ENCODE measurements at places on chromosomes 16 and 17.

DNA sequence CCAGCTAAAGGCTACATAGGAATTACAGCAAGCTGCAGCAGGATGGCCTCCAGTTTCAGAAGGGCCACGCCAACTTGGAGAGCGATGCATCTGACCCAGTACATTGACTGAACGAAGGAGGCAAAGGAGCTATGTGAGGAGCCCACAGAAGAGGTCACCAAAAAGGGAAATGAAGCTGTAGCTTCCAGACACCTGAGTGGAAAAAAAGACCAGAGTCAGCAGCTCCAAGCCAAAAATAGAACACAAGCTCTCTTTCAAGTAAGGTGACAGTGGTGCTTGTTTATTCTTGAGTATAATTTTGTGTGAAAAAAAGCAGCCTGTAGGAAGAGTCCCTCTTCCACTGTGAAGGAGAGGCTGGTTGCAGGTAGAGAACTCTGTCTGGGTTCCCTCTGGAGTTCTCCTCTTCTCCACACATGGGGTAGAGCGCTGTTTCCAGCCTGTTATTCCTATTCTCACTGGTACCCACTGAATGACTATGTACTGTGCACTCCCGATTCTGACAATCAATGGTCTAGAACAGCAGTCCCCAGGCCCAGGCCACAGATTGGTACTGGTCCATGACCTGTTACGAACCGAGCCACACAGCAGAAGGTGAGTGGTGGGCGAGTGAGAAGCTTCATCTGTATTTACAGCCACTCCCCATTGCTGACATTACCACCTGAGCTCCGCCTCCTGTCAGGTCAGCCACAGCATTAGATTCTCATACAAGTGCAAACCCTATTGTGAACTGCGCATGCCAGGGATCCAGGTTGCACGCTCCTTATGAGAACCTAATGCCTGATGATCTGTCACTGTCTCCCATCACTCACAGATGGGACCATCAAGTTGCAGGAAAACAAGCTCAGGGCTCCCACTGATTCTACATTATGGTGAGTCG is 15.1 kb downstream of the CCL4 start:
- no peak for DNase-seq

- no peak for DNase-seq
Measured at GRCh38 chr16:17397499-17397891, 73.3 kb downstream of the XYLT1 start.

DNA sequence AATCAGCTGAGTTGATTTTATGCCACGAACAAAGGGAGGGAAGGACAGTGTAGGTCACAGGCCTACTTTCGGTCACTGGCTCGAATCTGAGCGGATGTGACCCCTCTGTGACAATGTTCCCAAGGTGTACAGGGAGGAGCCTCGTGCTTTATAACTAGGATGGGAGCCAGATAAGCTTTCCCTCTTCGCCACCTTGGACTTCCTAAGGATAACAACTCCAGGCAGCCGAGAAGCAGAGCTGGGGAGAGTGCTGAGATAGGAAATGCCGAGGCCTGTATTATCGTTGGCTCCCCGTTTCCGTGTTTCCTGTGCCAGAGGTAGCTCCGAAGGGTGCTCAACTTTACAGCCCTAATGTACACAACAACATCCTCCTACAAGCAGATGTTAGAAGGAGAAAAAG is 217.8 kb upstream of the IRX3 start:
- no peak for DNase-seq

DNA sequence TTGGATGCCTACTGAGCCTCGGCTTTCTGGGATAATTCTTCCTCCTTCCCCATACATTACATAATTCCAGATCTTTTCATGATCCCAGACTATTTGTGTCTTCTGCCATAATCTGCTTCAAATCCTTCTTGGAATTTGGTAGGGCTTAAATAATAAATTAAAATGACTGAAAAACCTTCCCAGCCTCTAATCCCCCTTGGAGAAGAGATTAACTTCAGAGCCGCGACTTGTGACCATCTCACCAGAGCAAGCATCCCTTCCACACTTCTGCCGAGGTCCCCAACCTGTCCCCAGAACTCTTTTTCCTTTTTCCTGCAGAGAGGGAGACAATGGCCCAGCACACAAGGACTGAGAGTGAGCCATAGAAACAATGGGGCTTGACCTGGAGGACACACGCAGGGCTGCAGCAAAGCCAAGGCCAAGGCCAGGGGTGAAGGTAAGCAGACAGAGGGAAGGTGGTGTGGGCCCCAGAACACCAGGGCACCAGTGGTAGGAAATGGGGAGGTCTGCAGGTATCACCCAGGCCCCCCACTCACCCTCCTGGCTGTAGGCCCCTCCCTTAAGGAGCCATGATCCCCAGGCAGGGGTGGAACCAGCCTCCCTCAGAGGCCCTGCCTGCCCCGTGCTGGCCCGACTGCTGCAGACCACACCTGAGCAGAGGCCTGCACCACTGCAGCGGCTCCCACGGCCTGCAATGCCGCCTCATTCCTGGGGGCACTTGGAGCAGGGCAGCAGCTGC is 9.6 kb upstream of the BCAR1 start:
- no peak for DNase-seq

GRCh38 chr16:3256866-3257465 is 533 bp upstream of the MEFV start:
- DNase-seq: no peak

DNA sequence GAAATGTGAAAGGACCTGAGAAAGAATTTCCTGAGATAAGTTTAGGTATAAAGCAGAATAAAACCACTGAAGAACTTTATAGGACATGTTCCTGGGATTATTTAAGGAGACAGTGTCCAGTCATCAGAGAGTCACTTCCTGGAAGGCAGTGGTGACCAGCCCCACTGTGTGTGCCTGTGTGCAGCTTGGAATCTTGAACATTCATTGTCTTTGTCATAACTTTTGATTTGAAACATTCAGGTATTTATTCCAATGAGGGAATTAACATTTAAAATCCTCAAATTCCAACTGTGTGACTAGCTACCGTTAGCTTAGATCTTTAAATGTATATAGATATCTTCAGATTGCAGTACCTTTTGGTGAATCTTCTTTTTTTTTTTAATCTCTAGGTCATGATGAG is 61.7 kb upstream of the MRC2 start:
- no peak for DNase-seq

DNA sequence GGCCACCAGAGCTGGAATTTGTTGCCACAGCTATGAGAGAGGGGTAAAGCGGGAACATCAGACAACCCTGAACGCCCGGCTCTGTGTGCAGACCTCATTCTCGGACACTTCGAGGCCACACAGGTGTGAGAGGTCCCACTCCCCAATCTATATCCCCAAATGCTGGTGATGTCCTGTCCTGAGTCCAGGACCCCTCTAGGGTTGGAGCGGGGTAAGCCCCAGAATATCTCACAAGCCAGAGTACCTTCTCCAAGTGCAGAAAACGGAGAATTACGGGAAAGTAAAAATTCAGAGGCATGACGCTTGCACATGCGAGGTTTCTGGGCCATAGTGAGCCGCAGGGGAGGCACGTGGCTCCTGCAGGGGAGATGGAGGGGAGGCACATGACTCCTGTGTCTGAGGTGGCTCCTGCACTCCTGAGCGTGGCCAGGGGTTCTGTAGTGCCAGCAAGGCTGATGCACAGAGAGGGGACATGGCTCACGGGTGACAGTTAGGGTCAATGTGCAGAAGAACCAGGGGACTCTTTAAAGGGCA is 248.0 kb downstream of the RBFOX3 start:
- no peak for DNase-seq

DNA sequence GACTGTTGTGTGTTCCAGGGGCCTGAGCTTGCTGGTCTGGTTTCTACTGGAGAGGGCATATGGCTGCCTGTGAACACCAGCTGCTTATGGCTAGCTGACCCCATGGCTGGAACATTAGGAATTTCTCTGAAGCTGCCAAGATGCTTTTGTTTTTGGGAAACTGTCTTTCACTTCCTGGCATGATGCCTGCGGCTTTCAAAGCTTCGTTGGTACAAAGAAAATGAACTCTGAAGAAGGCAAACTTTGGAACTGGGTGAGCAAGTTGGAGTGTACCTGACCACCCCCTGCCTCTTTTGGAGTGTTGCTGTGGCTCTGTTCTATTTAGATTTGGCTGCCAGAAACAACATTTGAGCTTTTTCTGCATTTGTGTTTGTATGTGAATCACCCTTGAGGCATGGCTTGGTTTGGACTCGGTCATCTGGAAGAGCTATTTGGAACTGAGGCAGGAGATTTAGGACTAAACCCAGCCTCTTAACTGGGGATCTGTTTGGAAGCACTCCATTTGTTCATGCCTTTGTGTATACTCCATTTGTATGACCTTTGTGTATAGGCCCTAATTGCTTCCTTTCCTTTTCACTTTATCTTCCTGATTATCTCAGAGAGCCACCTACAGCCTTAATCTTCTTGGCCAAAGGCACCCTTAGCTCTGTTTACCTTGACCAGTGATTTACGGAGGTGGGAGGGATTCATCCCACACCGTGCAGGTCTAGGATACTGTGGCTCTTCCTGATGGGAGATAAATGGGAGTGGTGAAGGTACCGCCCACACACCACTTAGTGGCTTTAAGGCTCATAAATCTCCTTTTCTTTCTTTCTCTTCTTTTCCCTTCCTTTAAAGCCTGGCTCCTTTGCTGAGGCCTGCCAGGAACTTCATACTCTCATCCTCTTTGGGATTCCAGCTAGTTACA is 7.3 kb upstream of the CPHXL start:
- no peak for DNase-seq

DNA sequence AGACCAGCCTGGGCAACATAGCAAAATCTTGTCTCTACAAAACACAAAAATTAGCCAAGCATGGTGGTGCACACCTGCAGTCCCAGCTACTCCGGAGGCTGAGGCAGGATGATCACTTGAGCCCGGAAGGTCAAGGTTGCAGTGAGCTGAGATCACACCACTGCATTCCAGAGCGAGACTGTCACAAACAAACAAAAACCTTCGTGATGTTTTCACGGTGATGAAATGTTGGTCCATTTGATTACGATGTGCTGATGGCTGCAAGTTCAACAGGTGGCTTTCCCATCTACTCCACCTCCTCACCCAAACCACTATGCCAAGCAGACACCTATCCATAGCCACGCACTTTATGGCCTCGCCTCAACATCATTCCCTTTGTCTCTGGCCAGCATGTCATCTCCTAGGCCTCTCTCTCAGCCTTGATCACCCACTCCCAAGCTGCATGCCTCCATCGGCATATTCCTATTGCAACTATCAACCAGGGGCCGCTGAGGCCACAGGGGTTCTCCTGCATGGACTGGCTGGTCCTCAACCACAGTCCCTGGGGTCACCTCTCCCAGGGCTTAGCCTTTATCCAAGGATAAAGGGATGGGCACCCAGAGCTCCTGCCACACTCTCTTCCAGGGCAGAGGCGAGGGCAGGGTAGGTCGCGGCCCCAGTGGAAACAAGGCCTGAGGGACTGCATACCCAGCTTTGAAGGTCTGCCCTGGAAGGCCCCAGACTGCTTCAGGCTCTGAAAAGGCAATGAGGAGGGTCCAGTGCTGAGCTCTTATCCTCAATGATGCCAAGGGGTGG is 17.1 kb upstream of the ALOX15B start:
- no peak for DNase-seq

DNA sequence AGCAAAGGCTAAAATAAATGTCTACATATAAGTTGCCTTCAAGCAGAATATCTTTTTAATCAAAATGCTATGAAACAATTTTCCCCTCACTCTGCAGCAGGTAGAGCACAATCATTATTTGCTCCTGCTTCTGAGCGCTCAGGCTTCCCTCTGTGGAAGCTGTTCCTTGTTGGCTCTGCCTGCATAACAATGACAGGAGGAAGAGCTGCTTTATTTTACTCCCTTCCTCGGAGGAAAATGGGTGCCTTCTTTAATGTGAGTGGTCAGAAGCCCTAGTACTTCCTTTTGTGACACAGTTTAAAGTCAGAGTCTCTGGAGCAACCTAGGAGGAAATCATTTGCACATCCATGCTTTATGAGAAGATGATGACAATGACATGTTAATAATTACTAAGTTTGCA is 492.1 kb downstream of the CDH8 start:
- DNase-seq: no peak

- no peak for DNase-seq
Measured at GRCh38 chr16:85836706-85837582, 37.4 kb downstream of the COX4I1 start.

DNA sequence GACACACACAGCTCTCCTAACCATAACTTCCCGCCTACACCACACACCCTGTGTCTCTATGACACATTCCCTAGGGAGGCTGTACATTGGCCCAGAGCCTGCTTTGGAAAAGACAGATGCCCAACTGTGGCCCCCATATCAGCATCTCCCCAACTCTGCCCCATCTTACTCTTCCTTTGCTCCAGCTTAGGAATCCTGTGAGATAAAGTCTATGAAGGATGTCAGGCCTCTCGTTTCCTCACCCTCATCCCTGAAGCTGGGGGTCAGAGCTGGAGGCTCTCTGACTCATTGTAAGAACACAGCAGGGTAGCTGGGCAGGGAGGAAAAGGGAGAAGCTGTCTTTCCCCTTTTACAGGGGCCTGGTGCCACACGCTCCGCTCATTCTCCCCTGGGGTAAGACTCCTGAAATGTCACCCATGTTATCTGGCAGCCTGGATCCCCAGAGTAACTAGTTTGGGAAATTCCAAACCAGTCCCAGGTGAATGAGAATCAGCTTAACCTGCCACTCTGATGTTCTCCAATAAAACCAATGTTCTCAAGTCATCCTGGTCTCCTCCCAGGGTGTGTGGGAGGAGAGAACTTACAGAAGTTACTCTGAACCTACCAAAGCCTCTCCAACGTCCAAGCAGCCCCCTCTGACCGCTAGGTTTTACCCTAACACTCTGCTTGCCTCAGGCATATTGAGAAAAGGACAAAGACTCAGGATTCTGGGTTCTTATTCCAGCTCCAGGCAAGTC is 2.8 kb downstream of the RAPGEFL1 start:
- no peak for DNase-seq

DNA sequence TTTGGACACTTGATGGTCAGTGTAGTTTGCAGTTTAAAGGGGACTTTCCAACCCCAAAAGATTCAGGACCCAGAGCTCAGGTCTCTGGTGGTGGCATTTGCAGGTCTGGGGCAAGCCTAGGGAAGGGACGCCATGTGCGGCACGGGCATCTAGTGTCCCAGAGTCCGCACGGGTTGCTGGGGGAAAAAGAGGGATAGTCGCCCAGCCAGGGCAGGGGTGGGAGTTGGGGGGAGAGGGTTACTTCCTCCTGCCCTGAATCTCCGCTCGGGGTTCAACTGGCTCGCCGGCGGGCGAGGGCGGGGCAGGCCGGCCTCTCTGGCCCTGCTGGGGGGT is 239 bp upstream of the CA7 start:
- DNase-seq: no peak

DNA sequence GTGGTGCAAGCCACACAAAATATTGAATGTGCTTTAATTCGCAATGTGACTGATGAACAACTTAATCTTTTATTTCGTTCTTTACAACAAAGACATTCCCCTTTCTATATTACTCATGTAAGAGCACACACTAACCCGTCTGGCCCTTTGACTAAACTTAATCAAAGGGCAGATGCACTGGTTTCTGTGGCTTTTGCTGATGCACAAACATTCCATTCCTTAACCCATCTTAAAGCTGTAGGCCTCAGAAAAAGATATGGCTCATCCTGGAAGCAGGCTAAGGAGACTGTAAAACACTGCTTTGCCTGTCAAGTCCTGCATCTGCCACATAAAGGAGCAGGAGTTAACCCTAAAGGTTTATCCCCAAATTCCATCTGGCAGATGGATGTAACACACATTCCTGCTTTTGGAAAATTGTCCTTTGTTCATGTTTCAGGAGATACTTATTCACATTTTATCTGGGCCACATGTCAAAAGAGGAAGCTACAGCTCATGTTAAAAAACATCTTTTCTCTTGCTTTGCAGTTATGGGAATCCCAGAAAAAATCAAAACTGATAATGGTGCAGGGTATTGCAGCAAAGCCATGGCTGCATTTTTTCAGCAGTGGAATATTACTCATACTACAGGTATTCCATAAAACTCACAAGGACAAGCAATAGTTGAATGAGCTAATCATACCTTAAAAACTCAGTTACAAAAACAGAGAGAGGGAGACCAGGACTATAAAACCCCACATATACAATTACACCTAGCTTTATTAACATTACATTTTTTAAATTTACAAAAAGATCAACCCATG is 137.2 kb downstream of the AHSP start:
- DNase-seq: no peak
